ENCODE measurements at places on chromosomes 5 and 9. TPM values are rescaled to one million over a fixed set of nuclear protein-coding genes. Genes with fewer than 3 reads are reported as not detected.

GRCh38 chr5:92687821-92688722 lies 892.9 kb downstream of the NR2F1-AS1 start:
- no peak for DNase-seq

DOLPP1 gene
- 5.9 TPM for polyA plus RNA-seq

- no peak for DNase-seq
Measured at GRCh38 chr9:76999261-76999660, 20.2 kb upstream of the FOXB2 start.

MARVELD2 gene
- polyA plus RNA-seq: 0.15 TPM

GABRG2 gene
- not detected for polyA plus RNA-seq

DNA sequence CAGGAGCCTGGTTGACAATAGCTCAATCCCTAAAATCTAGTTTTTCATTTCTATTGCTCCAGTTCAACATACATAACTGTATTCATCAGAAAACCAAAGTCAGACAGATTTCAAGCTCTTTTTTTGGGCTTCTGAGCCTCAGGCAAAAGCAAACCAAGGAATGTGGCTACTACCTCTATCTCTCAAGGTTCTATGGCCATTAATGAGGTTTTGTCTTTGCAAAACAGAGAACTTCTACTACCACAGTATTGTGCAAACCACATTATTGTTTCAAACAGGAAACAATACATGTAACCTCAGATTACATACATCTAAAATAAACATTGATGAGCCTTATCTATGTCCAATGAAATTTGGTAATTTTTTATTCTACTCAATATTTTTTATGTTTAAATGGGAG lies 35.5 kb upstream of the FTMT start:
- DNase-seq: no peak

- DNase-seq: no peak
Measured at GRCh38 chr9:114202396-114202795, 47.1 kb downstream of the COL27A1 start.

DNA sequence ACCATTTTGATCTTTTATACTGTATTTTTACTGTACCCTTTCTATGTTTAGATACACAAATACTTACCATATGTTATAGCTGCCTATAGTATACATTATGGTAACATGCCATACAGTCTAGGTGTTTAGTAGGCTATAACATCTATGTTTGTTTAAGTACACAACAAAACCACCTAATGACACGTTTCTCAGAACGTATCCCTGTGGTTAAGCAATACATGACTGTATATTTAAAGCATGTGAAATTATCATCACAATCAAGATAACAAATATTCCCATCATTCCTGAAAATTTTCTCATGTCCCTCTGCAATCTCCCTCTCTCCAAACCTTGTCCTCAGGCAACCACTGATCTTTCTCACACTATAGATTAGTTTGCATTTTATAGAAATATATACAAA lies 66.4 kb upstream of the SUSD1 start:
- no peak for DNase-seq

DNA sequence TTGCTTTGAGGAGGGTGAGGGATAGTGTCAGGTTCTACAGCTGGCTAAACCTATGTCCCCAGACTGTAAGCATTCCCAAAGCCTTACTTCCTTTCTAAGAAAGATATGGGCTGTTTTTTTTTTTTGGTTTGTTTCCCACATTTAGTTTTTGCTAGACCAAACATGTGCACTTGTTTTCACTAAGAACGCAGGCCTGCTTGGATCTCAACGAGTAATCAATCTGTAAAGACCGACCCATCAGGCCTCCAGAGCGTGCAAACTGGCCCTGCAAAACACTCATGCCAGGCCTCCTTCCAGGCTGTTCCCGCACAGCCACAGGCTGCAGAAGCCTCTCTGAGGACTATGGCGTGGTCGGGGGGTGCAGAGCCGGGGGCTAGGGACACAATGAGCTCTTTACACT lies 304.8 kb upstream of the PANK3 start:
- DNase-seq: no peak

DNA sequence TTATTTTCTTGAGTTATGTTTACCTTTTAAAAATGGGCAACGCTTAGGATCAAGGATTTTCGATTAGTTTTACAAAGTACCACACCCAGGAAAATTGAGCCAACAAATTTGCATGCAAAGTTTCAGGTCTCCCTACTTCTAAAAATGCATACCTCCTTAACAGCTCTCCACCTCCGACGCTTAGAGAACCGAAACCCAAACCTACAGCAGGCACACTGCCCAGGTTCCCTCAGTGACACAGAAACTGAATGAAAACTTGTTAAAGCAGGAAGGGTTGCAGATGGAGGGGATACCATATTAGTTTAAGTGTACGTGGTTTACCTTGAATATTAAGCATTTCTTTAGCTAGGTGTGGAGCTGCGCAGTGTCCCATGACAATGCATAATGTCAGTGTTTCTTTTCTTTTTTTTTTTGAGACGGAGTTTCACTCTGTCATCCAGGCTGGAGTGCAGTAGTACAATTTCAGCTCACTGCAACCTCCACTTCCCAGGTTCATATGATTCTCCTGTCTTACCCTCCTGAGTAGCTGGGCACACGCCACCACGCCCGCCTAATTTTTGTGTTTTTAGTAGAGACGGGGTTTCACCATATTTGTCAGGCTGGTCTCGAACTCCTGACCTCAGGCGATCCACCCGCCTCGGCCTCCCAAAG lies 1.6 kb upstream of the SUB1 start:
- peak; percentile 38 for DNase-seq

BRD8 gene
- 9.8 TPM for polyA plus RNA-seq

DNA sequence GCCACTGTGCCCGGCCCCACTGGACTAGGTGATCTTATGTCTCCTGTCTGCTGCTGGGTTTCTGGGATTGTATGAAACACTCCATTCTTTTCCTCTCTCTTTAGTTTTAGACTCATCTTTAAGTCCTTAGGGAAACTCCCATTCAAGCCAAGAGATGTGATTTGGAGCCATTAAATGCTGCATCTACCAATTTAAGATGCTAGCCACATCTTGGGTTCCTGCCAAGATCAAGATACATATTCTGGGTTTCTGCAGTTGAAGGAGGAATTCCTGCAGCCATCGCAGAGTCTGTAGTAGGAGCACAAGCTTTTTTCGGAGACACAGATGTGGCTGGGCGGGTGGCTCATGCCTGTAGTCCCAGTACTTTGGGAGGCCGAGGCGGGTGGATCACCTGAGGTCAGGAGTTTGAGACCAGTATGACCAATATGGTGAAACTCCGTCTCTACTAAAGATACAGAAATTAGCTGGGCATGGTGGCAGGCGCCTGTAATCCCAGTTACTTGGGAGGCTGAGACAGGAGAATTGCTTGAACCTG lies 23.2 kb downstream of the STXBP1 start:
- DNase-seq: no peak

ELOVL7 gene
- 0.21 TPM for polyA plus RNA-seq

GRCh38 chr5:128469912-128470311 lies 68.1 kb downstream of the FBN2 start:
- no peak for DNase-seq

- no peak for DNase-seq
Measured at GRCh38 chr5:154419236-154419635, 26.6 kb upstream of the SAP30L start.

GRCh38 chr9:111661802-111662521 lies 557 bp downstream of the GNG10 start:
- DNase-seq: peak; percentile 30

DNA sequence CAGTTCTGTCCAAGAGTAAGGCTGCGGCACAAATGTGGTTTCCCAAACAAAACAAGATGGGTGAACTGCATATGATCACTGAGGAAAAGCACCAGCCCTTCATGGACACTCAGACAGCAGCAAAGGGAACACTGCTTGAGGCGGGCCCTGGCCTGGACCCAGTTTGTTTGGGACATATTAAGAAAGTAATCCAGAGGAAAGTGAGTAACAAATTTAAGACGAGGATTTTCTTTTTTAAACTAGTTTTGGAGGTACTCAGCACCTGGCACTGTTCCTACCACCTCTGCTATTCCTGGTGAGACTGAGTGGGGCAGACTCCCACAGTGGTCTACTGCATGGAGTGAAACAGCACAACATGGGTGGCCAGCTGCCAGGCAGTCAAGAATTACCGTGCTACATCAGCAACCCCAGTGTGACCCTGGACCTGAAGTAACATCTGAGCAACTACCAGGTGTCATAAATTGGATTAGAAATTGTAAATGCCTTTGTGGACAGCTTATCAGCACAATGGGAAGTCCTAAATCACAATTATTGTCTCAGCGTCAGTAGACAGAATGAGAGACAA lies 28.5 kb downstream of the P4HA2 start:
- DNase-seq: no peak

- no peak for DNase-seq
Measured at GRCh38 chr5:32202394-32202793, 28.3 kb upstream of the GOLPH3 start.

GRCh38 chr5:171306166-171306565 lies 2.9 kb upstream of the TLX3 start:
- no peak for DNase-seq

SPINK7 gene
- polyA plus RNA-seq: not detected

HRH2 gene
- polyA plus RNA-seq: 75.5 TPM

GRCh38 chr5:72604111-72604797 lies 97.0 kb upstream of the ZNF366 start:
- no peak for DNase-seq

- no peak for DNase-seq
Measured at GRCh38 chr5:25744908-25745307, 1100.1 kb upstream of the CDH10 start.

PCDHB8 gene
- polyA plus RNA-seq: not detected

GRCh38 chr9:112028242-112029221 lies 131.9 kb downstream of the UGCG start:
- no peak for DNase-seq

CYLC2 gene
- polyA plus RNA-seq: not detected

DNA sequence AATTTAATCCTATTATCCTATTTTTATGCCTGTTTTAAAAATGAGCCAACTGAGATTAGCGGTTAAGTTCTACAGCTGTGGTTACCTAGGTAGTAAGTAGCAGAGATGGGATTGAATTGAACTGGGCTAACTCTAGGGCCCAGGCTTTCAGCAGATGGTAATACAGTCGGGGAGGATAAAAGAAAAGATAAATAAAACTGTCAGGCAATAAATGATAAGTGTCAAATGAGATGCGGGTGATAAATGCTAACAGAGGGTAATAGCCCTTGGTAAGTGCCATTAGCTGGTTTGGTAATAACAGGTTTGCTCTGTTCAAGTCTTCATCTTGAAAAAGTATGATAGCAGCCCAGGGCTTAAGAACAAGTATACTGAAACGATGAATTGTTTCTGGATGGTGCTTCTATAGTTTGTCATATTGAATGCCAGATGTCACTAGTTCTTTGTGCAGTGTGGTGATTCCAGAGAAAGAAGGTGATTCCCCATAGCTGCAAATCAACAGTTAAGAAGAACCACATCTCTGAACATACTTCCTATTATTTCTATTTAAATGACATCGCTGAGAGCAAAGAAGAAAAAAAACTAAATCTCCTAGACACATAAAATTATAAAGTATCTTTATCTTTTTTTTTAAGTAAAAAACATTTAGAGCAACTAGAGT lies 360.8 kb upstream of the PANK3 start:
- no peak for DNase-seq

- DNase-seq: no peak
Measured at GRCh38 chr9:137023583-137023991, 4.5 kb downstream of the ABCA2 start.

DNA sequence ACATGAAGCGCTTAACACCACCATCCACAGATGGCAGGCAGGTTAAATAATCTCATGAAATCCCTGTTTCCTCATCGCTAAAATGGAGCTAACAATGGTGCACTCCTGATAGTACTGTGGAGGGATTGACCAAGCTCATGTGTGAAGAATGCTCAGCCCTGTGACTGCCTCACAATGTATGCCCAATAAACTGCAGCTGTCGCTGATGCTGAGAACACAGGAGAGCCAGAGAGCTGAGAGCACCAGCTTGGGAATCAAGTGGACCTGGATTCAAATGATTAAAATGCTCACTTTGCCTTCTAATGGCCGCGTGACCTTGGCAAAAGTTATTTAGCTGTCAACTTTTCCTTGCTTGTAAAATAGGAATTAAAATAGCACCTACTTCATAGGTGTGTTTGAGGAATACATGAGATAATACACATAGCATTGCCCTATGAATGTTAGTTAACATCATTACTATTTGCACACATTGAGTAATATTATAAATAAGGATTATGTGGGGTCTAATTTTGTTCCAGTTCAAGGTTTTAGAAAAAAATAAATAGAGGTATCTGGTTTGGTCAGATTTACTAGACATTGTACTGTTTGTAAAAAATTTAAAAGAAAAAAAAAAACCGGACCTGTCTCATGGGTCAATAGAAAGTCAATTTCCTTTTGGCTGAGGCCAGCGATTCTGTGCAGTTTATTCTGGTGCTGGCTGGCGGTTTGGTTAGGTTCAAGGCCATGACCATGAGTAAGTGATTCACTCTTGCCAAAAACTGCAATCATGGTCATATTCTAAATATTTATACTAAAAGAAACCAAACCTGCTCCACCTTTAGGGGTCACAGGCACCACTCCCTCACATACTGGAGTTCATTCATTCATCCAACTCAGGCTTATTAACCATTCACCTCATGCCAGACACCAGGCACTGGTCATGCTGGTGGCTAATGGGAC lies 101.3 kb downstream of the SH3TC2 start:
- no peak for DNase-seq

- DNase-seq: no peak
Measured at GRCh38 chr5:132737982-132738681, 786 bp upstream of the KIF3A start.

DNA sequence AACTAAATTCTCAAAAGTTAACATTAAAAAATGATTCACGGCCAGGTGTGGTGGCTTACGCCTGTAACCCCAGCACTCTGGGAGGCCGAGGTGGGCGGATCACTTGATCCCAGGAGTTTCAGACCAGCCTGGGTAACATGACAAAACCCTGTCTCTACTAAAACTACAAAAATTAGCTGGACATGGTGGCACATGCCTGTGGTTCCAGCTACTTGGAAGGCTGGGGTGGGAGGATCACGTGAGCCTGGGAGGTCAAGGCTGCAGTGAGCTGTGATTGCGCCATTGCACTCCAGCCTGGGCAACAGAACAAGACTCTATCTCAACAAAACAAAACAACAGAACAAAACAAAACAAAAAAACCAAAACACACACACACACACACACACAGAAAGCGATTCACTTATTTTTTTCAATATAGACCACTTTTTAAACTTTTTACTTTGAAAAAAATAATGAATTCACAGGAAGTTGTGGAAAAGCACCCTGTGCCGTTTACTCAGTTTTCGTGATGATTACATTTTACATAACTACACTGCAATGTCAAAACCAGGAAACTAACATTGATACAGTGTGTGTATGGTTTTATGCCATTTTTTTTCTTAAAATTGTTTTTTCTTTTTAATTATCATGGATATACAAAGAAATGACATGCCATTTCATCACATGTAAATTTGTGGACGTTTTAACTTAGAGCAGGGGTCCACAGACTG lies 73.7 kb downstream of the TENT4A start:
- peak; percentile 29 for DNase-seq

MEF2C gene
- 88.3 TPM for polyA plus RNA-seq

HMCN2 gene
- not detected for polyA plus RNA-seq

CCDC171 gene
- 0.10 TPM for polyA plus RNA-seq

GRCh38 chr9:21828853-21829410 lies 26.5 kb downstream of the MTAP start:
- no peak for DNase-seq

- DNase-seq: no peak
Measured at GRCh38 chr5:7842531-7842930, 8.4 kb downstream of the CFAP90 start.

FAM53C gene
- 28.7 TPM for polyA plus RNA-seq
